ENCODE measurements at places on chromosomes 3 and 15. TPM values are rescaled to one million over a fixed set of nuclear protein-coding genes. Genes with fewer than 3 reads are reported as not detected.

The SUSD5 gene
- polyA plus RNA-seq: 1.4 TPM

The HIGD2B gene
- 0.45 TPM for polyA plus RNA-seq

The DNASE1L3 gene
- polyA plus RNA-seq: not detected

The SEC22C gene
- polyA plus RNA-seq: 21.9 TPM

The C3orf52 gene
- polyA plus RNA-seq: 8.1 TPM

The AADACL2 gene
- polyA plus RNA-seq: not detected

The MAGEL2 gene
- polyA plus RNA-seq: 6.0 TPM

The ZNF502 gene
- 1.7 TPM for polyA plus RNA-seq

The KLF15 gene
- 3.3 TPM for polyA plus RNA-seq

The OR4M2 gene
- not detected for polyA plus RNA-seq

The CFAP91 gene
- 2.4 TPM for polyA plus RNA-seq

The DPPA2 gene
- 18.9 TPM for polyA plus RNA-seq

The CP gene
- 3.6 TPM for polyA plus RNA-seq

The FBLN2 gene
- polyA plus RNA-seq: 24.4 TPM

The ABCC5 gene
- 14.0 TPM for polyA plus RNA-seq

The ZNF662 gene
- 1.4 TPM for polyA plus RNA-seq

The CAMK2N2 gene
- 0.63 TPM for polyA plus RNA-seq

The MUC20 gene
- 0.29 TPM for polyA plus RNA-seq

The PLCB2 gene
- 7.5 TPM for polyA plus RNA-seq

The GOLGA8J gene
- polyA plus RNA-seq: not detected

The ZNF501 gene
- polyA plus RNA-seq: 3.3 TPM

The CPN2 gene
- polyA plus RNA-seq: 0.10 TPM

The COPG1 gene
- polyA plus RNA-seq: 51.5 TPM

The MINAR1 gene
- 0.28 TPM for polyA plus RNA-seq

The CCDC54 gene
- polyA plus RNA-seq: not detected

The WDR76 gene
- polyA plus RNA-seq: 8.5 TPM

The KLHL40 gene
- not detected for polyA plus RNA-seq

Measured in GM23338 (cell line).